C1 segment of cervical spinal cord (tissue), 14 donors: ENCODE measurements at places on chromosomes 4 and X.

GRCh38 chr4:48968814-48969213 lies 17.3 kb upstream of the CWH43 start:
- DNase-seq = no peak

- DNase-seq = no peak
These were observed 36.9 kb downstream of the EVC start for GRCh38 chr4:5747738-5748375.

GRCh38 chrX:69185141-69185540 lies 19.9 kb upstream of the PJA1 start:
- DNase-seq = no peak

DNA sequence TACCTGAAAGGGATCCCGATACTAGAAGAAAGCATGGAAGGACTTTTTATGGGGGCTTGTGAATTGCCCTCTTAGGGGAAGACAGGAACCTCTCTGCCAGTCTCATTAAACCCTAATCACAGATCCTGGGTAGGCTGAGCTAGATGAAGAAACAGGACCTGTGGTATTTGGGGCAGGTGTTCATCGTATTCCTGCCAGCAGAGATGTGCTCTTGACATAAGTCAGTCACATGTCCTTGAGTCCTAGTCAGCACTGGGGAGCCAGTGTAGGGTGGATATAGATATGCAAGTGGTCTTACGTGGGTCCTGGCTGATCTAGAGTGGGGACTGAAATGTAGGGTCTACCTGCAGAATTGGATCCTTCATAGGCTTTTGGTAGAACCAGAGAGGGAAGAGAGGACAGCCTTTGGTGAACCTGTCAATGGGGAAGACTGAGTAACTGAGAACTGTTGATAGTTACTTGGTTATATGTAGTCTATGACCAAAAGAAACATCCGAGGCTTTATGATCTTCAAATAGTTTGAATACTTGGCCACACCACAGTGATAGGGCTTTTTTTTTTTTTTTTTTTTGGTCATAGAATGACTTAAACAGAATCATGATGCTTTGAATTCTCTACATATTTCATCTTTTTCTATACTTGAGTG lies 63.5 kb upstream of the WDR1 start:
- no peak for DNase-seq

DNA sequence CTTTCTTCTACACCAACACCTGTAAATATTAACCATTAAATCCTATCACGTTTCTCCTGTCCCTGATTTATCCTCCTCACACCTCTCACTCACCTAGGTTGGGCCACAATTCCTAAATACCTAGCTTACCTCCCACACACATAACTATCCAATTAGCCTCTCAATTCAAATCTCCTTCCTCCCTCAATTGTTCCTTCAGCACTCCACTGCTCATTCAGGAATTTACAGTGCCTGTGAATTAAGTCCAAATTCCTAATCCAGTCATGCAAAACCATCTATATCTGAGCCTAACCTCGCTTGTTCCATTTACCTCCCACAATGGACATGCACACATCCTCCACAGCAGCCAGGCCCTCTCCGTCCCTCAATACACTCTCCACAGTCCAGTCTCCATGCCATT lies 17.5 kb downstream of the ANXA5 start:
- DNase-seq = no peak

GRCh38 chr4:89311433-89311832 lies 3.8 kb upstream of the GPRIN3 start:
- no peak for DNase-seq

- DNase-seq = no peak
These were observed 31.2 kb upstream of the MCF2 start for GRCh38 chrX:139739138-139739537.

- no peak for DNase-seq
These were observed 19.9 kb downstream of the SEPTIN11 start for GRCh38 chr4:76969495-76969894.

DNA sequence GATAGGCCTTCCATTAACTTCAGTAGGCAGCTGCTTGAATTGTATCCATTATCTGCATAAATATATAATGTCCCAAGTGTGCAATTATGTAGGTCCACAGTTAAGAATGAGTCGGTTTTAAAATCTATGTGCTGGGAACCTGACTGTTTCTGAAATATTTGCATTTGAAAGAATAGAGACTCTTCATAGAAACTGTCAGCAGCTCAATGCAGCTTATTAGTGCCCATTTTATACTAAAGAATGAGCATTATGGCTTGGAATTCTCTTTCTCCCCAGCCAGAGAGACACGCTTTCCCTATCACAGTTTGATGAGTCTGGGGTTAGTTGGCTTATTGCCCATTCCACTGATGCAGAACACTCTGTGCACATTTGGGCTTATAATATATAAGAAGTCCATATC lies 202.0 kb upstream of the PCDH7 start:
- DNase-seq = no peak

DNA sequence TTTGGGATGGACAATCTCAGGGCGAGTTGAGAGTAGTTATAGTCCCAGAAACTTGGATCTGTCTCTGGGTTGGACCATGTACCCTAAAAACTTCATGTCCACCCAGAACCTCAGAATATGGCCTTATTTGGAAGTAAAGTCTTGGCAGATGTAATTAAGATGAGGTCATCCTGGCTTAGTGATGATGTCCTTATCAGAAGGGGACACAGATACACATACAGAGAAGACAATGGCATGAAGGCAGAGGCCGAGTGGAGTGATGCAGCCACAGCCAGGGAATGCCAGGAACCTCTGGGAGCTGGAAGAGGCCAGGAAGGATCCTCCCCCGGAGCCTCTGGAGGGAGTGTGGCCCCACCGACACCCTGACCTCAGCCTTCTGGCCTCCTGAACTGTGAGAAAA lies 61.2 kb upstream of the STX18 start:
- DNase-seq = no peak

GRCh38 chrX:136487647-136488046 lies at the start of gene BRS3:
Gene BRS3 (plus strand): TSS chrX:136487947. CDS start chrX:136488115, 168 bp downstream.
- no peak for DNase-seq

- no peak for DNase-seq
These were observed 26.4 kb downstream of the GAK start for GRCh38 chr4:905485-906338.

DNA sequence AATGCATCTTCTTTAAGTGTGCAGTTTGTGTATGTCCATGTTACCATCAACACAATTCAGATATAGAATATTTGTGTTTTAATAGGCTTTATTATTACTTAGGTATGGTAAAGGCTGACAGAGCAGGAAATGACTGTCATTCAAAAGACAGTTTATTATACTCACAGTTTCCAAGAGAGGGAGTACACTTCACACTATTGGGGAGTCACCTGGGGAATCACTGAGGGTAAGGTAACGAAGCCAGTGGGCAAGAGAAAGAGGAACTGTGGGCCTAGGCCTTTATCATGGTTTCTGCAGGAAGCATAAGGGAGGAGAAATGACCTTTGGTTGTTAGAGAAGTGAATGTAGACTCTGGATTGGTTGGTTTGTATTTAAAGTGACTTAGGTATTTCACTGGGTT lies 235.1 kb upstream of the HCCS start:
- no peak for DNase-seq

DNA sequence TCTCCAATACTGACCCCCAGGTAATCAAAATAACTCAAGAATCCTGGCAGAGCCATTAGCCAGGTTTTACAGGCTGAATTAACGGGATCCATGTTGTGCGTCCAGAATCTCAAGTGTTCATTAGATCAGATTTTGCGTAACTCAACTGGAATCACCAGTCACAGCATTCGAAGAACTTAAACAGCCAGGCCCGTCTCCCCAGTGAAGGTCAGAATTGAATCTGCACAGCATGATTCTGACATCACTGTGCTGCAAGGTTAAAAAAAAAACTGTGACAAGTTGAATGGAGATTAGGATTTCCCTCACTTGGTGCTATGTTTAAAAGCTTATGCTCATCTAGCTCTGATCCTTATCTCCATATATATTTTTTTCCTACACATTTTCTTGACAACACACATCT lies 96.1 kb downstream of the ANOS1 start:
- DNase-seq = no peak

DNA sequence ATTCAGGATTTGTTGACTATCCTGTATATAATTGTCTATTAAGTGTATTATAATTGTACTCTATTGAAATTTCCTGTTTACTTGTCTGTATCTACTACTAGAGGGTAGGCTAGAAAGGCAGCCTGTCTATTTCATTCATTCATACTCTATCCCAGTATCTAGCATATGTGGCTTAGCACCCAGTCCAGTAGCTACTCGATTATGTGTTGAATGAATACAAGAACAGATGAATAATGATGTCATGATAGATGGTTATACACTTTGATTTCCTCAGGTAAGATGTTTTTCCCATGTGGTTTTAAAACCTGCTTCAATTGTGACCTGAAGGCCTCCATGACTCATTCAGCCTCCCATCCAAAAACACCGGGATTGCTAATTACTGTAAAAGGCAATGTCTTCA lies 68.0 kb downstream of the IL21 start:
- DNase-seq = no peak

GRCh38 chr4:107153956-107154355 lies 117.8 kb upstream of the DKK2 start:
- no peak for DNase-seq

GRCh38 chr4:150348079-150348478 lies 233.9 kb upstream of the MAB21L2 start:
- no peak for DNase-seq

DNA sequence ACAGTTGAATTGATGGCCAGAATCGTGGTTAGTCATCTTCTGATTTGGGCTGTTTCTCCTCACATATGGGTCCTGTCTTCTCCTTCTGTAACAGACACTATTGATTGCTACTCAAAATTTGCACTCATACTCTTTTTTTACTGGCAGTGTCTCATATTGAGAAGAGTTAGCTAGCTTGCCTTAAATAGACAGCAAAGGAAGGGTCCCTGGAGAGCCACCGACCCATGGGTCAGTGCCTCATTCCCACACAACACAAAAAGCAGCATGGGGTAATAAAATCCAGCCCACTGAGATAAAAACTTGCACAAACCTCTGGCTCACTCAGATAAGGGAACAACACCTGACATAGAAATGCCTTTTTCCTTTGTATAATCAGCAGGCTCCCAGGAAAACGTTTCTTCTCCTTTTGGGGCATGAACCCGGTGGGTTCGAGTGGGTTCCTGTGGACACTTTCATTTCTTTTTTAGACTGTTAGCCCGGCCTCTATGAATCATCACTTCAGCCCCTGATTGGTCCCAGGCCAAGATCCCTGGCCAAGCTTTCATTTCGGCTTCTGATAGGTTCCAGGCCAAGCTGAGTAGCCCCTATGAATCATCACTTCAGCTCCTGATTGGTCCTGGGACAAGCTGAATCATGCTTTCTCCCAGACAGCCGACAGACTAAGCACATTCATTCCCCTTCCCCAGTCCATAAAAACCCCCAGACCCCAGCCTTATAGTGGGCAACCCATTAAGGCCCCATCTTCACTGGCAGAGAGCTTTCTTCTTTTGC lies 408.1 kb downstream of the DCAF12L2 start:
- no peak for DNase-seq

- DNase-seq = no peak
These were observed 118.2 kb downstream of the NAF1 start for GRCh38 chr4:163048447-163048846.

- no peak for DNase-seq
These were observed 150.0 kb downstream of the ANAPC10 start for GRCh38 chr4:144948009-144948408.
